ENCODE measurements at places on chromosomes 13 and 19. TPM values are rescaled to one million over a fixed set of nuclear protein-coding genes. Genes with fewer than 3 reads are reported as not detected.

GRCh38 chr19:10288662-10289166 is 1.0 kb upstream of the ICAM5 start:
- no peak for DNase-seq

DNA sequence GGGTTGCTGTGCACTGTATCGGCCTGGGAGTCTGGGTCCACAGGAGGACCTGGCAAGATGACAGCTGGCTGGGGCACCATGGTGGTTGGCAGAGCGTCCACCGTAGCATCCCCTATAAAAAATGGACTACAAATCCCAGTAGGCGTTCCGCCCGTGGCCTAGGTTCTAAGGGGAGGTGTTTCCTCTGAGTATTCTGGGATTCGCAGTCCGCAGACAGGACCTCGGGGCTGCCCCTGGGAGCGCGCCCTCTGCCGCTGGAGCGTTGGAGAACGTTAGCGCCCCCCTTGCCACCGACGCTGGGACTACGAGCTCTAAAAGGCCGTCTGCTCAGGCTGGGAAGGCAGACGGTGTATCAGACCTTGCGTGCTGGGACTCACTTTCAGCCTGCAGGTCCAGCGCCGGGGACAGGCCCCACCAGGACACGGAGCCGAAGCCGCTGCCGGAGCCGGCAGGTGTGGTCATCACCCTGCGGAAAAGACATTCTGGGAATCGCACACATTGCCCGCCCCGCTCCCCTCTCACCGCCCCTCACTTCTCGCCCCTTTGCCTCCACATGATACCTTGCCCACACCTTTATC is 372 bp downstream of the DNAAF3 start:
- no peak for DNase-seq

DNA sequence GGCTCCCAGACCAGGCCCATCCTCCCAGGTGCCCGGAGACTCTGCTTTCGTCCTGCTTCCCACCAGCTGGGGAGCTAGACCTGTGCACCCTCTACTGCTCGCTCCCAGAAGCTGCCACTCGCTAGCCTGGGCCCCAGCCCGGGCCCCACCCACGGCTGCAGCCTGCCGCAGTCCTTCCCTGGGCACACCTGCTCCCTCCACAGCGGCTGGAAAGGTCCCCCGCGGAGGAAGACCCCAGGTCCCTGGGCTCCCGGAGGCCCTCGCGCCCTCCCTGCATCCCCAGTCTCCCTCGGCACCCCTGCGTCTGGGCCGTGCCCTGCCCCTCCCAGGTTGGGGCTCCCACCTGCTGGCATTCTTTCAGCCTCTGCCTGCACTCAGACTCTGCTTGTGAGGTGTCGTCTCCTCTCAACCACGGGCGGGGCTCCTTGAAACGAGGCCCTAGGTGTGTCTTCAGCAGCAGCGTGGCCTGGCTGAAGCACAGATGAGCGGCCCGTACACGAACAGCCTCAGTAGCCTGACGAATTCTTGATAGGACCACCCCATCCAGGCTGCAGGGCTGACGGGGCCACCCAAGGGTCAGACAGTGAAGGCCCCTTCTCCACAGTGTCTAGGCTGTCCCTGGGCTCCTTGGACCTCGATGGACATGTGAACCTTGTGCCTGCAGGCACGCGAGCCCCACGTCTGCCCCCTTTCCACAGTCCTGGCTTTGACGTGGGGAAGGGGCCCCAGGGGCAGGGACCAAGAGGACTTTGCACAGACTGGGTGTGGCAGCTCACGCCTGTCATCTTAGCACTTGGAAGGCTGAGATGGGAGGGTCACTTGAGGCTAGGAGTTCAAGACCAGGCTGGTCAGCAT is 27.9 kb downstream of the DOT1L start:
- no peak for DNase-seq

- DNase-seq, result no peak
Measured at GRCh38 chr13:29922281-29922821, 71.9 kb upstream of the UBL3 start.

DNA sequence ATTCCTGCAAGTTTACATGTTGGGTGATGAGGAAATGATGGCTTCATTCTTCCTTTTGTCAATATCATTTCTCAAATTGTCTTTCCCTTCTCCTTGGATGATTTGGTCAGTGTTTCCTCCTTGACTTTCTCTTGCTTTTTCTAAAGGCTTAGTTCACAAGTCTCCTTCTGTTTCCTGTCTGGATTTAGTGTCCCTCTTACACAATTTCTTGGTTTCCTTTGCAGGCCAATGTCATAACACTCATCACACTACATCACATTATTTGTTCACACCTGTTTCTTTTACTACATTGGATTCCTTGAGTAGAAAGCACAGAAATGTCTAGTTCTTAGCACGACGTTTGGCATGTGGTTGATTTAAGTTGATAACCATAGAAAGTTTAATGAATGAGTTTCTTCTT is 490.7 kb downstream of the TDRD3 start:
- no peak for DNase-seq

- DNase-seq, result no peak
Measured at GRCh38 chr13:113777311-113778260, 18.6 kb downstream of the TMEM255B start.

GRCh38 chr13:75870397-75870903 is 234.3 kb downstream of the LMO7 start:
- no peak for DNase-seq

- no peak for DNase-seq
Measured at GRCh38 chr19:28168557-28168956, 1044.4 kb downstream of the UQCRFS1 start.

DNA sequence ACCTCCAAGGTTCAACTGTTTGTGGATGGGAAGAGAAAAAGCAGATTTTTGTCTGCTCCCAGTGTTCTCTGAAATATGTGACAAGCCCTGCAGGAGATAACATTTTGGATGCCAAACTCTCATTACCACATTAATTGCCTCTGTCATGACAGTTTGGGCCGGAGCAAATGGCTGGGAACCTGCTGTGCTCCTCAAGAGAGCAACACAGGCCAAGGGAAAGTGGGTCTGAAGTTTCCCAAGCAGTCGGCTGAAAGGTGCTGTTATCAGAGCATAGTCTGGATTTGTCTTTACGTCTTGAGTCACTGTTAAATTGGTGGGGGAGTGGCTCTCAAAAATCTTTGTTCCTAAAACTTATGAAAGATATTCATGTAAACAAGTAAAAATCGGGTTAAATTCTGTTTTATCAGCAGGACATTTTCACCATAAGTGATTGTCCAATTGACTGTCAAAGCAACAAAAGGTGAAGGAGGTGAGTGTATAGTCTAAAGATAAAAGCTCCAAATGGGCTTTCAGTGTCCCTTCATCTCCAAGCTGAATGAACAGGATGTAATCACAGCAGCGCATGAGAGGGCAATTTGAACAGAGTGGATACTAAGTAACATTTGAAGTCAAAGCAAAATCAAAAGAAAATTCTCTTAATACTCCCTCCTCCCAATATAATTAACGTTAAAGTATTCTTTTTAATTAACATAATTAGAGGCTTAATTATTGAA is 844.8 kb downstream of the PCDH17 start:
- no peak for DNase-seq

- no peak for DNase-seq
Measured at GRCh38 chr13:99182439-99182838, 18.2 kb upstream of the UBAC2 start.

- no peak for DNase-seq
Measured at GRCh38 chr19:39194832-39195542, 1.8 kb upstream of the NCCRP1 start.

DNA sequence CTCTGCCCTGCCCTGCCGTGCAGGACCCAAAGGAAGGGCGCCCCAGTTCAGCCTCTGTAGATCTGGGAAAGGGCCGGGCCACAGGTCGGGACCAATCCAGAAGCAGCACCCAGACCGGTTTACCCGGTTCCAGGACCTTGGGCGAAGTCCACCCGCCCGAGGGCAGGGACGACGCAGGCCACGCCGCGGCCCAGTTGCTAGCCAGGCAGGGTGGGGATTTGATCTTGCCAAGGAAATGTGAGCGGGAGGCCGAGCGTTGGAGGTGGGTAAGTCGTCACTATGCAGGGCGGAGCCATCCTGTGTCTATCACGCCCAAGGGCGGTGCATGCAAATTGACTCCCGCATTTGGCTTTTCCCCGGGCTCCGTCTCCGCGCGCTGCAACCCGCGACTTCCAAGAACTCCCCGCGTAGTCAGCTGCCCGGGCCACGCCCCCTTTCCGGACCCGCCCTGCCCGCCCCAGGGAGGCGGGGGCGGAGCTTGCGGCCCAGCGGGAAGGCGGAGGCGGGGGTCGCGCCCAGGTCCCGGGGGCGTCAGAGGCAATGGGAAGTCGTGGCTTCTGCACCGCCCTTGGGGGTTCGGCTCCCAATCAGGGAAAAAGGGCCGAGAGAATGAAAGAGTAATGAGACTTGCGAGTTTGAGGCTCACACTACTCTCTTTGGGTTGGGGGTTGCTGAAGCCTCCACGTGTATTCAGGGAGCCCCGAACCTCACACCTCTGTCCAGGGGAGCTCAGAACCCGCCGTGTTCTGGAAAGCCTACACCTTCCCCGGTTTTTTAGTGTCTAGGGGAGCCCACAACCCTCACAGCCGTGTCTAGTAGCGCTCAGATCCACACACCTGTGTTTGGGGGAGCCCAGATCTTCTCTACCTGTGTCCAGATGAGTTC is 12.8 kb downstream of the IER2 start:
- peak; percentile 57 for DNase-seq

DNA sequence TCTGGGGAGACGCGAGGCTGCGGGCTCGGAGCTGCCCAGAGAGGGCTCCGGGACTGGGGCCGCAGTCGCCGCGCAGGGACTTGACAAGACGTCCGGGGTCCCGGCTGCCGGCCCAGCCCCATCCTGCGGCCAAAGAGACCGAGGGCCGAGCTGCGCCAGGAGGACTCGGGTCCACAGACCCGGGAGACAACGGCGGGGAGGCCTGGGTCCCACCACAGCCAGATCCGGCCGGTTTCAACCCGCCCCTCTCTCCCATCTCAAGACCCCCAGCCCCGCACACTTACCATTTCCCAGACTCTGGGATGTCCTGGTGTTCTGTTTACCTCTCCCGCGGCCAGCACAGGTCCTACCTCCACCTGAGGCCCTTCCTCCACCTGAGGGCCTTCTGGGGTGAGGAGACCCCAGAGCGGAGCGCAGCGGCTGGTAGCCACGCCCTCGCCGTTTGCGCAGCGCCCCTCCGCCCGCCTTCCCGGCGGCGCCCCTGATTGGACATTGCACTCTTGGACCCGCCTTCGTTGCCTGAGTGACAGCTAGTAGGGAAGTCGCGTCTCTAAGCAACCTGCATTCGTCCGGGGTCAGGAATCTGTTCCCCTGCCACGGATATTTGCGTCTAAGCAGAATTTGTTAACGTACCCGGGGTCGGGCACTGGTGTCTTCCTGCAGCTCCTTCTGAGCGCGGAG is at the start of gene ZNF709:
ZNF709 (minus strand) TSS at position 446 of the 681 bp plus-strand sequence; CDS start at position 287, 159 bp downstream.
- DNase-seq, result peak; percentile 84

DNA sequence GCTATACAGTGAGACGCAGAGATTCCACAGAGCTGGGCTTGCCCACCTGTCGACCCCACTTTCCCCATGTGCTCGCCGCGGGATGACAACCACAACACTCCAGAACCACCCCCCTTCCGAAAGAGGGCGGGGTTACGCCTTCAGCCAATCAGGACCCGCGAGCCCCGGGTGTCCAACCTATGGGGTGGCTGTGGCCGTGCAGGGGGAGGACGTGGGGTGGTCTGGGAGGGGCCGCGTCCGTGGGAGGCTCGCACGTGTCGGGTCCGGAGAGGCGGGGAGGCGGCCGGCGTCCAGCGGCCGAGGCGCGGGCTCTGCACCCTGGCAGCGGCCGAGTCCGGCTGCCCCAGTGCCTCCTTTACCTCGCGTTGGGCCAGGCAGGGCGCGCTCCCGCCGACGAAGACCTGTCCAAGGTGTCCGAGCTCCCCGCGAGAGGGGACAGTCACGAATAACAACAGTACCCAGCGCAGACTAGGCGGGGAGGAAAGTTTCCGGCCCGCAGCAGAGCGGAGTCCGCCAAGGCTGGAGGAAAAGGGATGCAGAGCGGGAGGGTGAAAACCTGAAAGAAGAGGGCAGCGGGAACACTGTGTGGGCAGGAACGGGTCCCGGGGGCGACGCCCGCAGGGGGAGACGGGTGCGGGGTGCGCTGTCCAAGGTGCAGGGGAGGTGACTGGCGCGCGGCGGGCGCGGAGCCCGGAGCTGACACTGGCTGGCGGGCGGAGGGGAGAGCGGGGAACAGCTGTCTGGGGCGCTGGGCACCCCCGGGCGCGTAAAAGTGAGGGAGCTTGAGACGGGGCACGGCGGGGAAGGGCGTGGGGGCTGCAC is 911 bp downstream of the ENOX1 start:
- DNase-seq, result no peak

- no peak for DNase-seq
Measured at GRCh38 chr19:3190921-3191805, 5.4 kb downstream of the NCLN start.

DNA sequence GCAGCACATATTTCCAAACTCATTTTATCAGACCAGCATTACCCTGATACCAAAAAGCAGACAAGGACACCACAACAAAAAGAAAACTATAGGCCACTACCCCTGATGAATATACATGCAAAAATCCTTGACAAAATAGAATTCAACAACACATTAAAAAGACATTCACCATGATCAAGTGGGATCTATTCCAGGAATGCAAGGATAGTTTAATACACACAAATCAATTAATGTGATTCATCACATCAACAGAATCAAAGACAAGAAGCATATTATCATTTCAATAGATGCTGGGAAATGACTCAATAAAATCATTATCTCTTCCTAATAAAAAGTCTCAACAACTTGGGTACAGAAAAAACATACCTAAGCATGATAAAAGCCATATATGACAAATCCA is 11.2 kb downstream of the ZNF347 start:
- DNase-seq, result no peak

DNA sequence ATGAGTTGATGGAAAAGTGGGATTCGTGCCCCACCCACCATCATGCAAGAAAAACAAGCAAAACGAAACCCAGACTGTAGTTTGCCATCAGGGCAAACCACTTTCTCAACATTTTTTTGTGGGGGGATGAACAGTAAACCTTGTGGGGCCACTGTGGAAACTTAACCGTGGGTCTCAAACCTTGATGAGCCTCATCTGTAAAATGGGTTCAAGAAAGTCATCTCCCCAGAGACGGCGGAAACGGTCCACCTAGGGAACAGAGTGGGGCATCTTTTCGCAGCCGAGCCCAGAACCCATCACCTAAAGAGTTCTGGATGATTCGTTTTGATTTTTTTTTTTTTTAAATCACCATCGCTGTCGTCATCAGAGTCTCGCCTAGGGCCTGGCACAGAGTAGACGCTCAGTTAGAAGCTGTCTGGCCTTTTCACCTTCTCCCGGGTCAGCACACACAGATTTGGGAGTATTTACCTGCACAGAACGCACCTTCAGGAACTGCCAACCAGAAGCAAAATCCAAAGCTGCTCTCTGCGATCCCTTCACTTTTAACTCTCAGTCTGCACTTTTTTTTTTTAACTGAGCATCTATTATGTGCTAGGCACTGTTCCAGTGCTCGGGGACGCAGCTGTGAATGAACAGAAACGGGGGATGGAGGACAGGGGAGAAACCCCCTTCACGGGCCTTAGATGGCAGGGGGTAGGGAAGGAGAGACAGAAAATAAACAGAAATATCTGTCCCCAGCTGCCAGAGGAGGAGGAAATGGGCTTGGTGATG is 69.8 kb downstream of the CELF5 start:
- DNase-seq, result no peak

SLITRK6 gene
- total RNA-seq, result not detected

VSTM2B gene
- total RNA-seq, result not detected

CD177 gene
- not detected for total RNA-seq

GAPDHS gene
- total RNA-seq, result not detected

NPAS1 gene
- not detected for total RNA-seq

LYPD4 gene
- total RNA-seq, result not detected

DGKH gene
- 8.8 TPM for total RNA-seq

PGLYRP2 gene
- total RNA-seq, result 1.3 TPM

ATP1A3 gene
- total RNA-seq, result 5.2 TPM

TEX29 gene
- total RNA-seq, result not detected

QPCTL gene
- total RNA-seq, result 13.7 TPM

LATS2 gene
- total RNA-seq, result 2.7 TPM
